ENCODE measurements at places on chromosomes 7 and 10. TPM values are rescaled to one million over a fixed set of nuclear protein-coding genes. Genes with fewer than 3 reads are reported as not detected.
A peak's percentile ranks its signal among the peaks of the same experiment; 100 is the strongest.

DNA sequence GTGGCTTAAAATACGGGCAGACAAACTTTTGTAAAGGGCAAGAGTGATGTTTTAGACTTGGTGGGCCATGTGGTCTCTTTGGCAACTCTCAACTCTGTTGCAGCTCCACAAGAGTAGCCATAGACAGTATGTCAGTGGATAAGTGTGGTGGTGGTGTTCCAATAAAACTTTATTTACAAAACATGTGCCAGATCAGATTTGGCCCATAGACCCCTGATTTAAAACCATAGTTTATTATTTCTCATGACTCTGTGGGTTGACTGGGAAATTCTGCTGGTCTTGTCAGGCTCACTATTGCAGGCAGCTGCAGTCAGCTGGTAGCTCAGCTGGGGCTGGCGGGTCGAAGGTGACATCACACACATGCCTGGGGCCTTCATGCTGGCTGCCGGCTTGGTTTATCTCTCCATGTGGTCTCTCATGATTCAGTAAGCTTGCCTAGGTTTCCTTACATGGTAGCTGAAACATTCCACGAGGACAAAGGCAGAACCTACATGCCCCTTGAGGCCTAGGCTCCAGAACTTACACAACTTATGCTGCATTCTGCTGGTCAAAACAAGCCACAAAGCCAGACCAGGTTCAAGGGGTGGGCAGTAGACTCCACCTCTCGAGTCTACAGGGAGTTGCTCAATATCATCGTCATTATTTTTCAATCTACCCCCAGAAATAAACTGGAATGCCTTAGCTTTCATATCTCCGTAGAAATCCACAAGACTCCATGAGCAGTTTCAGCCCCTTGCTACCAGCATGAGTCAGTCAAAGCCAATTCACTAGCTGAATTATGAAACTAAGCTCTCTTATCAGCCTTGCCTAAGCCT, 245.7 kb downstream of the WDR11 start:
- no peak overlapping the region for H3K4me3 ChIP-seq
- H3K27me3 ChIP-seq: no peaks in the 10 kb centered on the region
- no peak overlapping the region for H3K27ac ChIP-seq
- no peaks in the 10 kb centered on the region for H3K36me3 ChIP-seq
- H3K4me1 ChIP-seq: peaks cover 4% of the 10 kb centered on the region

GRCh38 chr7:18936265-18936664, 181.2 kb downstream of the TWIST1 start:
- H3K36me3 ChIP-seq: no peaks in the 10 kb centered on the region
- no peaks in the 10 kb centered on the region for H3K27me3 ChIP-seq
- no peak overlapping the region for H3K27ac ChIP-seq
- H3K4me3 ChIP-seq: no peak overlapping the region
- no peak for DNase-seq

- no peaks in the 10 kb centered on the region for H3K36me3 ChIP-seq
- H3K4me3 ChIP-seq: no peak overlapping the region
- H3K27me3 ChIP-seq: no peaks in the 10 kb centered on the region
- H3K27ac ChIP-seq: no peak overlapping the region
- peaks cover 10% of the 10 kb centered on the region for H3K4me1 ChIP-seq
- DNase-seq: peak; percentile 67
Observed at GRCh38 chr7:142556740-142557139, 192.5 kb upstream of the PRSS1 start.

DNA sequence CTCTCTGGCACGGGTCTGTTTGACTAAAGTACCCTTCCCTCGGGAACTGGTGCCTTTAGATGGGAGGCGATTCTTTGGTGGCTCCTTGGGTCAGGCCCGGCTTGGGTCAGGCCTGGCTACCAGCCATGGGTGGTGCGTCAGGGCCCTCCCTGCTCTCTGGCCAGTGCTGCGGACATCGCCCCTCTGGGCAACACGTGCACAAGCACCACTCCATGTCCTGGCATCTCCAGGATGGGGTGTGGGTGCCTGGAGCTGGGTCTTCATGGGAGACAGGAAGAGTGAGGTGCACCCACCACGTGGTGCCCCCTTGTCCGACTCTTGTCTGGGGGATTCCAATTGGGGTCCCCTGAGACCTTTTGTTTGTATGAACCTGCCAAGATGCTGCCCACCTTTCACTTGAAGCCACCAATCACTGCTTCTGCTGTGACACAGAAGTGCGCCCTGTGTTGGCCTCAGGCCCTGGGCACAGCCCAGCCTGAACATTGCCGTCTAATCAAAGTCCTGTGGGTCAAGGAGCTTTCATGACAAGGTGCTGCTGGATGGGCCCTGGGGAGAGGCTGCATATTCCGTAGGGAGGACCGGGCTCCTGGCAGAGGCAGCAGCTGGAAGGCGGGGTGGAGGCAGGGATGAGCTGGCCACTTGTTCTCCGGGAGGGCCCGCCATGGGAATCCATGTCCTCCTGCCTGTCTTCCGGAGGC, 11.1 kb upstream of the PWWP2B start:
- no peaks in the 10 kb centered on the region for H3K27me3 ChIP-seq
- no peak overlapping the region for H3K27ac ChIP-seq
- H3K4me1 ChIP-seq: peaks cover 3% of the 10 kb centered on the region
- no peak for DNase-seq
- no peaks in the 10 kb centered on the region for H3K36me3 ChIP-seq

DNA sequence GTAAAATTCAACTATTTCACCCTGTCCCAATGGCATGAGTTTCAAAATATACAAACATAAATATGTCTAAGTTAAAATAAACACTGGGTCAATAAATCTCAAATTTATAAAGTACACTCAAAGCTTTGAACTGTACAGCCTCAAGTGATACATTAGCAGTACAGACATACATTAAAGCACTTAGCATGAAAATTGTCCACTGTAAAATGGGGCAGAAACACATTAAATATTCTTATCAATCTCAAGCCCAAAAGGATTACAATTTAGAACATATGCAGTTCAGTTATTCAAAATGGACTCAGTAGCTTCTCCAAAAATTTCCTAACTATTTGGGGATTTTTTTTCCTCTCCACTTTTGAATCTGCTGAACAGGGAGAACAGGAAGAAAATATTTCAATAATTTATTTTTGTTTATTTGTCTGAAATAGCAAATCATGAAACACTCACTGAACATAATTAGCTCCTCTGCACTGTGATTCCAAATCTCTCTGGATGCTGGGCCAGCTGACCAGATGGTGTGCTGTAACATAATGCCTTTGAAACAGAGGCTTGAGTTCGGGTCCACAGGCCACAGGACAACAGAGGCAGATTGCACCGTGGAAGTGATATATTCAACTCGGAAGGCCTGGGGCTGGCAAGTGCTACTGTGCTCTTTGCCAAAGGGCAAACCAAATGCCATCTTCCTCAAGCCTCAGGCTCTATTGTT, 248.9 kb upstream of the LRRN3 start:
- no peaks in the 10 kb centered on the region for H3K36me3 ChIP-seq
- H3K4me3 ChIP-seq: no peak overlapping the region
- no peak for DNase-seq
- H3K27me3 ChIP-seq: no peaks in the 10 kb centered on the region

GRCh38 chr10:48502791-48503190, 102.1 kb downstream of the ARHGAP22 start:
- H3K27me3 ChIP-seq: no peaks in the 10 kb centered on the region
- H3K27ac ChIP-seq: no peak overlapping the region
- H3K4me1 ChIP-seq: peaks cover 8% of the 10 kb centered on the region
- no peaks in the 10 kb centered on the region for H3K36me3 ChIP-seq
- H3K4me3 ChIP-seq: no peak overlapping the region

DNA sequence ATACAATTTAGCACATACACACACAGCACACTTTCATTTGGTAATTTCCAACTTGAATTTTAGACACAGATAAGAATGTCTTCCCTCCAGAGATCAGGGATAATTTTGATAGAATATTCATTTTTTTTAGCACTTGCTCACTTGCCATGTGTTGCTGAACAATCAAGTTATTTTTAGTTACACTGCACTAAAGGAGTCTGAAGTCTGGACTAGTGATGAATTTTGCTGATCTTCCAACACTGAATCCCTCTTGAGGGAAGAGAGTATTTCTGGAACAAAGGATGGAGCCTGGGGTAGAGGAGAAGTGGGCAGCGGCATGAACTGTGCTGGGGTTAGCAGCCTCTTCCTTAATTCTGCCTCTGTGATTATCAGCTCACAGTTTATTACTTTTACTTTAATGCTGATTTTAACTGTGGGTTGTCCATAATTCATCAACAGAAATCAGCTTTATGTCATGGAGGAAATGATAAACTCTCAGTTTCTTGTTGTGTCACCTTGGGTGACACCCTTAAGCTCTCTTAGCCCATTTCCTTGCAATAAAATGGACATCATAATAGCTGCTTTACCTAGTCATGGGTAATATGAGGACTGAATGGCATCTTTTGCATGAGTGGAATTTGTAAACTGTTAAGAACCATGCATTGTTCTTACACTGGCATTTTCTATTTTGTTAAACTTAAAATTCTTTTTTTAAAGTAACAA, 32.1 kb downstream of the SGPL1 start:
- no peak for DNase-seq
- no peaks in the 10 kb centered on the region for H3K27me3 ChIP-seq
- H3K27ac ChIP-seq: no peak overlapping the region
- no peak overlapping the region for H3K4me3 ChIP-seq
- H3K4me1 ChIP-seq: peaks cover 8% of the 10 kb centered on the region
- peaks cover 17% of the 10 kb centered on the region for H3K36me3 ChIP-seq

Gene SNX8
- total RNA-seq: 14.3 TPM

Gene PON3
- 11.1 TPM for total RNA-seq

Gene ZPBP
- not detected for total RNA-seq

All from thyroid gland (tissue), 4 donors.